ENCODE measurements at places on chromosomes 7 and 10.

DNA sequence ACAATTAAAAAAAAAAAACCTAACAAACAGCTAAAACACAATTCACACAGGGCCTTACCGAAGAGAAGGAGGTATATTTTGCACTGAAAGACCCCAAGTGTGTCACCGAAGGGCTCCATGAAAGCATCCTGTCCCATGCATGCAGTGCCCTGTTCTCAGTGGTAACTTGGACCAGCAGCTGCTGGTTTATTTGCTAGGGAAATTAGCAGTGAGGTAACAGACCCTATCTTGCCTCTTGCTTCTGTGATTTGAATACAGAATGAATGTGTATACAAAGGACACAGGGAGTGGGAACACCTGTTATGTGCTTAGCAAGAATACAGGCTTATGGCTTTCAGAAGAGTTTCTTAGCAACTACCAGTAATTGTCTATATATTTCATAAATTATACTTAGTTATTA lies at the start of gene HEPACAM2:
TSS of gene HEPACAM2 (minus strand) at position 160 of the 400 bp plus-strand sequence.
- DNase-seq = no peak

DNA sequence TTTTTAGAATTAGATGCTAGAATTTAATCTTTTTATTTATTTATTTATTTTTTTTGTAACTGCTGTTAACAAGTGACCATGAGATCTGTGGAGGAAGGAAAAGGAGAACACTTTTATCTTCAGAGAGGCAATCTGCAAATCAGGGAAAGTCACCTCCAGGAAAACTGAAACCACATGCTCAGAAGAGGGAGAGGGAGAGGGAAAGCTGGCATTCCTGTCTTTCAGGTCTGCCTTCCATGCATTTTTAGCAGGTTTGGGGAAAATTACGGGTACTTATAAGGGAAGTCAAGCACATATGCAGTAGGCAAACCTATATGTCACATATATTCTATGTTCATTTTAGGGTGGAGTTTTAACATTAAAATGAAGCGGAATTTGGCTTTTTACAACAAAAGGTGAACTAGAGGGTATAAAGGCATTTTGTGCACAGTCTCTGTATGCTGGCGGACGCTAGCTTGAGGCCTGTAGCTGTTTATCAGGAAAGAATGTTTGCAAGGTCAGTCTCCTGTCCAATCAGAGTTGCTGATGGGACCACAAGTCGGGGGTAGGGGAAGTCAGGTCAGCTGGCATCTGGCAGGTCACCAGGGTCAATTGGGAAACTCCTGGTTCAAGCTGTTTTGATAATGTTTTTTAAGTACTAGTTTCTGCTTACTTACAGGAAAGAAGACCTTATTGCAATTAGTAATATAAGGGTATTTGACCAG lies 333.5 kb downstream of the GPR158 start:
- DNase-seq = no peak

- DNase-seq = no peak
These were observed 14.8 kb downstream of the HTR5A start for GRCh38 chr7:155084969-155085368.

- DNase-seq = no peak
These were observed 106.0 kb upstream of the STK17A start for GRCh38 chr7:43476896-43477295.

- DNase-seq = no peak
These were observed 168.3 kb upstream of the NPY start for GRCh38 chr7:24115661-24116060.

DNA sequence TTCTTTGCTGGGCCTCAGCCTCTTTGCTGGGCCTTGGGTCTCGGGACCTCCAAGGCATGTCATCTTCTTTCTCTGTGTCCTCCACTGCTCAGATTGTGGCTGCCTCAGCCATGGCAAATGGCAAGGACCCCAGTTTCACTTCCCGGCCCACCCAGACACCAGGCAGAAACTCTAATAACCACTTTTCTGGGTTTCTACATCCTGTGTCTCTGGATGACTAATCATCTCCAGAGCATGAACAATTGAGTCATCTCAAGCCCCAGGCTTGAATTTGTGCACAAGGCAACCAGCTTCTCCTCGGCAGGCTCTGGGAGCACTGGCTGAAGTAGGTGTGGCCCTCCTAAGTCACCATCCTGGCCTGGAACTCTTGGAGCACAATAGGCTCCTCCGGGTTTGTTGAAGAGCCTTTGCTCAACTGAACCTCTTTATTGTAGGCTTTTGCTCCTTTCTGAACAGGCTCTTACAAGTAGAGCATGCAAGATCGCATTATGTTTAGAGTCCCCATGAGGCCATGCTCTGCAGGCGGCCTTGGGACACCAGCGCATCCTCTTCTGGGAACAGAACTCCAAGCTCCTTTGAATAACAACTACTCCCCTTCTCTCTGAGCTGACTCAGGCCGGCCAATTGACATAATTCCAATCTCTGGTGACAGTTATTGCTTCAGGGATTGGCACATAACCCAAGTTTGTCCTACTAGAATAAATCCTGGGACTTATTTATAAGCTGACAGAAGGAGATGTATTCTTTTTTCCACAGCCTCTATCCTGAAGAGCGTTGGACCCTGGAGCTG lies 218.1 kb downstream of the WDR11 start:
- no peak for DNase-seq

GRCh38 chr10:54372179-54372578 lies 428.9 kb downstream of the PCDH15 start:
- no peak for DNase-seq

DNA sequence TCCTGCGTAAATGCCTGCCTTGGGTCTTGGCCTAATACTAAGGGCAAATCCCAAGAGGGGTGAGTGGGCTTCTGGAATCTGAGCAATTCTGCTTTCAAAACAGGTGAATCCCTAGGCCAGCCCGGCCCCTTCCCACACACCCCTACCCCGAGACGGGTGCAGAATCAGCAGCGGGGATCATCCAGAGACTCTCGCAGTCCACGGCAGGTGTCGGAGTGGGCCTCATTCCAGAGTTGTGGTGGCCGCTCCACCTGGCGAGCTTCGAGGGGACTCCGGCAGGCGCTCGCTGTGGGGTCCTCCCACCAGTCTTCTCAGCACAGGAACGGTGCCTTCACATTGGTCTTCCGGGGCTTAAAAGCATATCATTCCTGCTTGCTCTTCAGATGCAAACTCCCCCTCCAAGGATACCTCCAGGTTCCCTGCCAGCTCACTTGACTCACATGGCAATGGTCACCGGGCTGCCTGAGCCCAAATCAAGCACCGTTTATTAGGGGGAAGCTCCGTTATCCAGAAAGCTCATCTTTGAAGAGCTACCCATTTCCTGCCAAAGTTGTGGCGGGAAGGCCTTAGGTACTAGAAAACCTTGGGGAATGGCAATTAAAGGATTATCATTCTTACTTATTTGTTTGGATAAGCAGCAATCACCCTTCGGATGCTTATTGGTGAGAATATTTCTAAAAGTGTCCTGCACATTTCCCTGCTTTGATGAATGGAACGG lies 67.6 kb downstream of the PRKAG2 start:
- no peak for DNase-seq

DNA sequence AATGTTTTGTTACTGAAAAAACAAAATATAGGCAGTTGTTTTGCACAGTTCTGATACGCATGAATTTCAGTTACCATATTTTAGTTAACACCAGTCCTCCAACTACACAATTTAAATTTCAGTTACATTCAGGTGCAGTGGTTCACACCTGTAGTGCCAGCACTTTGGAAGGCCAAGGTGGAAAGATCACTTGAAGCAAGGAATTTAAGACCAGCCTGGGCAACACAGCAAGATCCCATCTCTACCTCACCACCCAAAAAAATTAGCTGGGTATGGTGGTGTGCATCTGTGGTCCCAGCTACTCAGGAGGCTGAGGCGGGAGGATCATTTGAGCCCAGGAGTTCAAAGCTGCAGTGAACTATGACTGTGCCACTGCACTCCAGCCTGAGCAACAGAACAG lies 45.3 kb downstream of the ABI1 start:
- DNase-seq = no peak

GRCh38 chr10:92816091-92816531 lies 32.2 kb upstream of the EXOC6 start:
- DNase-seq = no peak

DNA sequence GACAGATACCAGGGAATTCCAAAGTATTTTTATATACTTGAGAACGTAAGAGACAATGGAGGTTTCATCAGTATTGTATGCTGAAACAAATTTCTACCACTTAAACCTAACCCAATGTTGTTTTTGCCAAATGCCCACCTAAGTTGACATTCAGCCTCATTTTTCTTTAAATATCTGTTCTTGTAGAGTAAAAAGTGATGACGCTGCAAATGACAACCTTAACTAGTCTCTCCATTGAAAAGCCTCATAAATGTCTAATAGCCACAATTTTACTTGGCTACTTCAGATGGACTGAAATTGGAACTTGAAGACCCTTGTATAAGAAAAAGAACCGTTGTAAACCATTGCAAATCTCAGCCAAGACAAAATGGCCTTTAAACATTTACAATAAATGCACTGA lies 176.9 kb downstream of the CRPPA start:
- no peak for DNase-seq

- DNase-seq = no peak
These were observed 87.9 kb downstream of the ZNF467 start for GRCh38 chr7:149685455-149685854.

GRCh38 chr10:12324530-12324929 lies 24.8 kb upstream of the CAMK1D start:
- no peak for DNase-seq

GRCh38 chr7:86963599-86964230 lies 95.7 kb downstream of the ELAPOR2 start:
- no peak for DNase-seq

- DNase-seq = no peak
These were observed 918.1 kb upstream of the POT1 start for GRCh38 chr7:125847692-125848091.

- no peak for DNase-seq
These were observed 1.2 kb downstream of the GTF2IRD1 start for GRCh38 chr7:74454925-74455288.

- DNase-seq = no peak
These were observed 303.7 kb downstream of the PRPF18 start for GRCh38 chr10:13890233-13891127.

- DNase-seq = no peak
These were observed 140.3 kb downstream of the GPR85 start for GRCh38 chr7:112946350-112946749.

DNA sequence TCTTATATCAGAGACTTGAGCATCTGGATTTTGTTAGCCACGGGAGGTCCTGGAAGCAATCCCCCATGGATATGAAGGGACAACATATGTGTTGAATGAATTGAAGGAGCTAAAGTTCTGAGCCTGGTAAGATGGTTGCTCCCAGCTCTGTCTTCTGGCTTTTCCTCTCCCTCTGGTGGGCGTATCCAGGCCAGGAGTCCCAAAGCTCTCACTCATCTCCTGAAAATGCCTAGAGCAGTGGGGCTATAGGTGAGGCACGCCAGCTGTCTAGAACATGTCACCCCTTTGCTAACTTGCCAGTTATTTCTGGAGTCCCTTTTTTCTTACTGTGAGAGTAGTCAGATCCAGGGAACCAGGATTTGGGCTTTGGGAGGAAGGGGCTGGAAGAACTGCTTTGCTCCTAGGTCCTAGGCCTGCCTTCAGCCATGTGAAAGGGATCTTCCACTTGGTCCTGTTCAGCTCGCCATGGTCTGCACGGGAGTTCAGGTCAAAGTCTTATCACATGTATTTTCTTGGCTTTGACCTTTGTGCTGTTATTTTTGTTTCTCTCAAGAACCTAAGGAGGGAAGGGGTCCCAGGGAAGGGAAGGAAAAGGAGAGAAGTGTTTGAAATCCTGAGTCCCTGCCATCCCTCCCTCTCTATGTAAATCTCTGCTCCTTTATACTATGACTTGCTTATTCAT lies 73.6 kb downstream of the MINPP1 start:
- no peak for DNase-seq

- no peak for DNase-seq
These were observed 120.3 kb upstream of the DIP2C start for GRCh38 chr10:809671-810350.

DNA sequence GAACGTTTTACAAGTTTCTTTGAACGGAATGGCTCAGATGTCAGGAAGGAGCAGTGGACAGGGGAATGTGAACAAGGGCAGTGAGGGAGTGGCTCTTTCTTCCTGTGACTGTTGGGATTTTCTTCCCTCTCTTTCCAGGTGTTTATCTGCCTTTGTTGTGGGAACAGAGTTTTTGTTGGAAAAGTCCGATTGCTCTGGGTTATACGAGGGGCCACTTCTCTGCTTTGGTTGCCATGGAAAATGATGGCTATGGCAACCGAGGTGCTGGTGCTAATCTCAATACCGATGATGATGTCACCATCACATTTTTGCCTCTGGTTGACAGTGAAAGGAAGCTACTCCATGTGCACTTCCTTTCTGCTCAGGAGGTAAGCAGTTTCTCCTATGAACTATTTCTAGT lies 41.4 kb downstream of the ZRANB1 start:
- DNase-seq = no peak

- DNase-seq = no peak
These were observed 137.0 kb downstream of the CNNM2 start for GRCh38 chr10:103055105-103055504.

DNA sequence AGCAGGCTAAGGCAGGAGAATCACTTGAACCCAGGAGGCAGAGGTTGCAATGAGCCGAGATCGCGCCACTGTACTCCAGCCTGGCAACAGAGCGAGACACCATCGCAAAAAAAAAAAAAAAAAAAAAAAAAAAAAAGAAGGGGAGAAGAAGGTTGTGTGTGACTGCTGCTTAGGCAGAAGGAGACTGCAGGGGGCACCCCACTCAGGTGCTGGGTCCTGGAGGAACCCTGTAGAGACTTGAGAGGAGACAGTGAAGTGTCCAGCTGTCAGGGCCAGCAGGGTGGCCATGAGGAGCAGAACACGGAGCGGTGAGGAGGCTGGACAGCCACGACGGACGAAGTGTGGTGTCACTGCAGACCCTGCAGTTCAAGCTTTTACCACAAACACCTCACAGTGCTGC lies 99.0 kb upstream of the NMT2 start:
- DNase-seq = no peak

DNA sequence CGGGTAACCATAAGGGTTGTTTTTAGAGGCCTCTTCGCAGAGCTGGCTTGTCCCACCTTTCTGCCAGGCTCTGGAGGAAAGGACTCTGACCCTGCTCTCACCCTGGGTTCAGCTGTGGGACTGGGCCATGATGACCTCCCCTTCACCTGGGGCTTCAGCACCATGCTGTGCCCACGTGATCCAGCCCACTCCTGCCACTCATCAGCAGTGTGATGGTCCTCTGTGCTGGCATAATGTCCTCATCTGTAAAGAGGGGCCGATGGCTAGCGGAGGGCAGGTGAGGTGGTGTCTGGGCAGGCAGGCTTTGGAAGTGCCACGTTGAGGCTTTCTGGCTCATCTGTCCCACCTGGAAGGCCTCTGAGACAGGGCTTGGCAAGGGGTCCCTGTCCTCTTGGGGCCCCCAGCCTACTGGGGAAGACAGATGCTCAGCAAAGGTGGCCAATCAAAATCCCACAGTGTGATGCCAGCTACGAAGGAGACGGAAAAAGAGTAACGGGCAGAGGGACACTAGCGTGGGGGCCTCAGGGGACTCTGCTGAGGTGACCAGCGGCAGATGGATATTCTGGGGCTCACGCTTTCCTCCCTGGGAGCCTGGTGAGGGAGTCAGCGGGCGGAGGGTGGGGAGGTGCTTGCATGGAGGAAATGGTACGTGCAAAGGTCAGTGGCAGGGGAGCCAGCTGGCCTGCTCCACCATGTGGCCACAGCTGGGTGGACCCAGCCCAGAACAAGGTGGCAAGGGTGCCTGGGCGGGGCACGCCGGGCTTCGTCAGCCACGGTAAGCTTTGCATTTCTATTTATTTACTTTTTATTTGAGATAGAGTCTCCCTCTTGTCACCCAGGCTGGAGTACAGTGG lies 5.4 kb downstream of the LRWD1 start:
- DNase-seq = no peak

All from activated CD8-positive, alpha-beta memory T cell treated with anti-CD3 and anti-CD28 coated beads for 4 hours (primary cell).